ENCODE measurements at places on chromosomes 11 and 22. TPM values are rescaled to one million over a fixed set of nuclear protein-coding genes. Genes with fewer than 3 reads are reported as not detected.

DNA sequence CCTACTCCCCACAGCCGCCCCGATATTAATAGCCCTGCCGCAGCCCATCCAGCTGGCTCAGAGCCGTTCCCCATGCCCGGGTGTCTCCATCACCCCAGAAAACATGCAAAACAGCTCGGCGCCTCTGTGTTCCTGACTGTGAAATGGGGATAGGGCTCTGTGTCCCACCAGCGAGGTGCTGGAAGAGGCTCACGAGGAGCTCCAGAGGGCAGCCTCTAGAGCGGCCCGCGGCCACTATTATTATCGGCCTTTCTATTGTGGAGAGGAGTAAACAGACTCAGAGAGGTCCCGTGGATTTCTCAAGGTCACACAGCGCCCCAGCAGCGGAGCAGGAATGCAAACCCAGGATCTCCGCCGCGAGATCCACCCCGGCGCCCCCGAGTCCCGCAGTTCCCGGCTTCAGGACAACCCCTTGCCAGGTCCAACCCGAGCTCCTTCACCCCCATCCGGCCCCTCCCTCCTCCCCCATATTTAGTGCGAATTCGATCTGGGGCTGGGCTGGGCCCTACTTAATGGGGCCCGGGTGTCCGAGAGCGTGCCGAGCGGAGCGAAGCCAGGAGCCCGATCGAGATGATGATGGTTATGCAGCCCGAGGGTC is at the start of gene ACTN3:
Gene ACTN3 (plus strand): TSS at position 536 of the 598 bp plus-strand sequence. CDS start 35 bp downstream, at position 571.
- DNase-seq, result peak; percentile 11

- no peak for DNase-seq
Observed at GRCh38 chr22:43745411-43745770, 66.7 kb downstream of the EFCAB6 start.

- DNase-seq, result no peak
Observed at GRCh38 chr11:129144256-129144655, 47.9 kb downstream of the ARHGAP32 start.

MEI1 gene
- polyA plus RNA-seq, result 18.0 TPM

DNA sequence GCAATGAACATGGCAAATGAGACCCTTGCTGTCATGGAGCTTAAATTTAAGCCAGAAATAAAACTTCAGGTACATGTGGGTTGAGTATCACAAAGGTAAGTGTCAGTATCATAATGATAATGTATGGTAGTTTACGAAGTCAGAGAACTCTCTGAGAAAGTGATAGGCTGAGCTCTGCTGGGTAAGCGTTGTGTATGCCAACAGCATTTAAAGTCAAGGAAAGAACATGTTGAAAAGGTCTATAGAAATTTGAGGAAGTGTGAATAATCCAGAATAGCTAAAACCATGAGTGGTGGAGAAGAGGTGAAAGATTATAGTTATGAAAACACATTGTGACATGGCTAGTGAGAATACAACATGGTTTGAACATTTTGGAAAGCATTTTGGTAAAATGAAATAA is 17.4 kb upstream of the CTSC start:
- no peak for DNase-seq

NRXN2 gene
- 0.39 TPM for polyA plus RNA-seq

OR2AG2 gene
- polyA plus RNA-seq, result 0.01 TPM

SDHD gene
- 117 TPM for polyA plus RNA-seq

MPPED1 gene
- polyA plus RNA-seq, result 0.05 TPM

DNA sequence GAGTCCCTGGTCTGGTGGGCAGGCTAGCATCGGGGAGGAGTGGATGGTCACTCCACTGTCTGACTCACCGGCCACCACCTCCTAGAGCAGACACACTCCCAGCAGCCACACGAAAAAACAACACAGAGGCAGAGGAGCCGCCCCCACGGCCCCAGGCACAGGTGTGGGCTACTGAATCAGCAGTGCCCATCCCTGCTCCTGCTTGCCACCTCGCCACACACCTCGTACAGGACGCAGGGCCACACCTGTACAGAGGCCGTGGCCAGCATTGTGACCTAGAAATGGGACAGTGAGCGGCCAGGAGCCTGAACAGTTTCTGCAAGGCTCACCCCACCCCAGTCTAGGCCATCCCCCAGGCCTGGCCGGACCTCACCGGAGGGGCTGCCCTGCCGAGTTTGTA is 14.0 kb downstream of the TRIM29 start:
- no peak for DNase-seq

- DNase-seq, result peak; percentile 45
Observed at GRCh38 chr11:66280428-66280827, 2.5 kb downstream of the CNIH2 start.

DNA sequence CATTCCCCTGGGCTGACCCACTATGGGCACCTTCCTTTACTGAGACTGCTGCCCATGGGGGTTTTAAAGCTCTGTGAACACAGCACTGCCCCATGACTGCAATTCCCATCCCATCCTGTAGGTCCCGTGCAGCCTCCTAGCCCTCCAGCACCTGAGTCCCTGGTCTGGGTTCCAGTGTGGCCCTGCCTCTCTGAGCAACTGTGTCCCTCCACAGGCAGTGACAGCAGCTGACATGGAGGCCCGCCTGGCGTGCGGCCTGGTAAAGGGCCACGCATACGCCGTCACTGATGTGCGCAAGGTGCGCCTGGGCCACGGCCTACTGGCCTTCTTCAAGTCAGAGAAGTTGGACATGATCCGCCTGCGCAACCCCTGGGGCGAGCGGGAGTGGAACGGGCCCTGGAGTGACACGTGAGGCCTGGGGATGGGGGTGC is 12.6 kb downstream of the OMP start:
- DNase-seq, result no peak

DNA sequence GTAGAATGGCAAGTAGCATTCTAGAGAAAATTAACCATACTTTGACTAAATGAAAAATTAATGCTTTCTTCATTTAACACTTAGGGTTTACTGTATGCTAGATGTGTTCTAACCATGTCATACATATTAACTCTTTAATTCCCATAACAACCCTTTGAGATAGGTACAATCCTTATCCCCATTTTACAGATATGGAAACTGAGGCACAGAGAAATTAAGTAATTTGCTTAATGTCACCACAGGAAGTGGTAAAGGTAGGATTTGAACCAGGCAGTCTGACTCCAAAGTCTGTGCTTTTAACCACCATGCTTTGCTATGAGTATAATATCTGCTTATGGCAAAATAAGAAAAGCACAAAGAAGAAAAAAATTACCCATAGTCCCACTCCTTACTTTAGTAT is 59.5 kb downstream of the LIF start:
- no peak for DNase-seq
